ENCODE measurements at places on chromosomes 11 and 22.

GRCh38 chr11:69799582-69799981 is 19.6 kb downstream of the FGF3 start:
- no peak for DNase-seq

DNA sequence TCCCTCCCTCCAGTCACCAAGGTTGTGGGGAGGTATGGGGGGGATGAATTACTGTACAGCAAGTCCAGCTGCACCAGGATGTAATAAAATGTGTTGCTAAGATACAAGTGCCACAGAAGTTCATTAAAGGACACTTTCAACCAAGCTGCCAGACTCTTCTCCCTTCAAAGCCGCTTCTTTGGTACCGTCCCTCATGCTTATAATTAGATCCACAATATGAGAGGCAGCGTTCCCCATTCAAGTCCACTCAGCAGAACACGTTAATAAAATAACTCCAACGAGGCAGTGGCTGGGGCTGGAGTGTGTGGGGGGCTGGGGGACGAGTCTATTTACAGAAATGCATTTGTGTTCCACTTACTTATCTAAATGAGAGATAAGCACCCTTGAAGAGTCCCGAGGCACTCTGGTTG is 14.7 kb downstream of the PHF21B start:
- no peak for DNase-seq

GRCh38 chr11:94866231-94866822 is 98.2 kb downstream of the AMOTL1 start:
- no peak for DNase-seq

DNA sequence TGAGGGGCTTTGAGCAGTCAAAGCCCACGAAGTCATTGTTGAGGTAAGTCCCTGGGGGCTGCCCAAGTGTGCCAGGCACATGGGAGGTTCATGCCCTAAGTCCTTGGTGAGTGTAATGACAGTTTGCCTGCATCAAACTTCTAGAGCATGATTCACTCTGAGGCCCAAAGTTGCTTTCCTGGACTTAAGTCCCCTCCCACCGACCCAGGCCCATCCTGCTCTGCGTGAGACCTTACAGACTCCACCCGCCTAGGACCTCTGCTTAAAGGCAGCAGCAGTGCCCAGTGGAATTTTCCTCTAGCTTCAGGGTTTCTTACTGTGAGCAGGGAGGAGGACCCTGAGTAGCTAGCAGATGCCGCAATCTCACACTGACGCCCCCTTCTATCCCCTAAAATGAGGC is 5.7 kb upstream of the PVALB start:
- DNase-seq, result no peak

DNA sequence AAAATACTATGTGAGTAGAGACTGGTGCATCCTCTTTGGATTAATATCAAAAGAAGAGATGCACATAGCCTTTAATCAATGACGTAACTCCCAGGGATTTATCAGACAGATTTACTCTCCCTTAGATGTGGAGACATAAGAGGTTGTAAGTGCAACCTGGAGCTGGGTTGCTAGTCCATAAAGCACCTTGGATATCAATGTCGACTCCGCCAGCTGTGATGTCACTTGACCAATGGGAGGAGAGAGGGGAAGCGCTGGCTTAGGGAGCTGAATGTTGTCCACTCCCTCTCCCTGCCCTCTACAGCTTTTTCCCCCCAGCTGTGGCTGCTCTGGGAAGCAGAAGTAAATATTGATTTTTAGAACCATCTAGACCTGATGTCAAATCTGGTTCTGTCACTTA is 28.9 kb upstream of the TMEM86A start:
- no peak for DNase-seq

DNA sequence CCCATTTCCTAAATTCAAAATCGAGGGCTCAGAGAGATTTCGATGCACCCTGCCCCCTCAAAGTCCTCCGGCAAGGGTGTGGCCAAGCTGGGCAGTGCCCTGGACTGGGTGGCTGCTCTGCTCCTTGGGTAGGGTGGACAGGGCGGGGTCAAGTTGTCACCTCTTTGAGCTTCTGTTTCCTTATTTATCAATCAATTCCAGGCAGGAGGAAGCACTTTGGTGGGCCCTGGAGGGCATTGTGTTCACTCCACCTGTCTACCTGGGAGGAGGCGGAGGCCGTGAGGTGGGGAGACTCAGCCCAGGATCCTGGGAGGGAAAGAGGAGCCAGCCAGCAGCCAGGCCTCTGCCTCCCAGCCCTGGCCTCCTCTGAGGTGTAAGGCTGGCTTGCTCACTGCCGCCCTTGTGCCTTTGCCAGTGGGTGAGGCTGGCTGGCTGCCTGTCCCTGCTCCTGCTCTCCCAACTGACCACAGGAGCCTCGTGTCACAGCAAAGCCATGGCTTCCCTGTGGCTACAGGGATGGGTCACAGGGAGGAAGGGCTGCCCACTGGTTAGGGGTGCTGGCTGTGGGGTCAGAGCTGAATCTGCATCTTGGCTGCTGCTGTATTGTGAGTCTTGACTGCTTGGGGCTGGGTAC is 25.5 kb upstream of the SHISAL1 start:
- no peak for DNase-seq

DNA sequence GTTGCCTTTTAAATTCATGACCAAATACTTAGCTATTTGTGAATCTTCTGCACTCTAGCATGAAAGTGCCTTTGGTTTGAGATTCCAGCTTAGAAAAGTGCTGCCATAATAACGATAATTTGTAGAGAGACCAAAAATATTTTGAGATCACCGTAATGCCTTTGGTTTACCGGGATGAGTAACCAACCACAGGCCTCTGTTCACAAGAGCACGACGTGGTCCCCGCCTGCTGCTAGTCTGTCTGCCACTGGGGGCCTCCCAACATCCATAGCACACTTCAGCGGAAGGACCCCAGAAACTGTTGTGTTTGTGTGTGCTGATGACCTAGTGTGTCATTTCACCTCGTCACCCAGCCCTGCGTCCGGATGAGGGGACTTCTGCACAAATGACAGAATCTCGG is 67.0 kb upstream of the RASSF10 start:
- no peak for DNase-seq

GRCh38 chr11:78429660-78430059 is 12.0 kb upstream of the GAB2 start:
- DNase-seq, result no peak

GRCh38 chr22:45885171-45885840 is 91.7 kb downstream of the WNT7B start:
- DNase-seq, result no peak

GRCh38 chr11:129917231-129917630 is 21.9 kb upstream of the NFRKB start:
- DNase-seq, result no peak

DNA sequence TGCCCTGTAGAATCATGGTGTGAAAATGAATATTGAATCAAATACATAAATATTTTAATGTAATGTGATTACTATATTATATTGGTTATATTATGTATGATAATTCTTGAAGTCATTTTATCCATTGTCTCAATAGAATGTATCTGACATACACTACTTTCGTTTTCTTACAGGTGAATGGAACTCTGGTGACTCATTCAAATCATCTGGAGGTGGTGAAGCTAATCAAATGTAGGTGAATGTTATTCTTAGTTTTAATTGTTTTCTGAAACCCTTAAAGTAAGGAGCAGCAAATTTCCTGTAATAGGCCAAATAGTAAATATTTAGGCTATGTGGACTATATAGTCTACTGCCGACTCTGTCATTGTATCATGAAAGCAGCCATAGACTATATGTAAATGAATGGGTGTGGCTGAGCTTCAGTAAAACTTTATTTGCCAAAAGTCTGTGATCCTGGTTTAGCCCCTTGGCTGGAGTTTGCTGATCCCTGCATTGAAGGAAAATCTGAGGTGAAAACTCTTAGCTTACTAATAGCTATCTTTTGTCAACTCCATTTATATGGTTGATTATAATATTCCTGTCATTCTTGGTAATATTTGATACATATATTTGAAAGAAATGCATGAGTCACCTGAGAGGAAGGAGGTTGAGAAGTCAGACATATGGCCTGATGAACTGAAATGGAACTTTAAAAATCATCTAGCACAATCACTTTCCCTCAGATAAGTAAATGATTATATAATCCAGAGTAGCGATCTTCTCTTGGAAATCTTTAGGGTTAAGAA is 87.2 kb upstream of the GRIK4 start:
- DNase-seq, result no peak

GRCh38 chr11:66883016-66883965 is 26.4 kb downstream of the LRFN4 start:
- DNase-seq, result peak; percentile 24

DNA sequence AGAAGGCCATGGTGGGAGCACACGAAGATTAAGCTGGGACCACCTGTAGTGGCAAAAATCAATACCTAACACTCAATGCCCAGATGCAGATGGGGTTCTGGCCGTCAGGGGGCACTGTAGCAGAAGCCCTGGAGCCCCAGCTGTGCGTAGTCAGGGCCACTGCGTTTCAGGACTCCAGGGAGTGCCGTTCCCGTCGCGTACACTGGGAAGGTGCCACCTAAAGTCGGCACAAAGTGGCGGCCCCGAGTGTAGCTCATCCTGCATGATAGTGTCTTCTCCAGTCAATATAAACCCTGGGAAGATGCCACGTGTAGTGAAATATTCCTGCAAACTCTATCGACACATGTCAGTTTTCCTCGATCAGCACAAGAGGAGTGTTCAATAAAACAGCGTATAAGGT is 123.8 kb upstream of the NTM start:
- DNase-seq, result no peak

DNA sequence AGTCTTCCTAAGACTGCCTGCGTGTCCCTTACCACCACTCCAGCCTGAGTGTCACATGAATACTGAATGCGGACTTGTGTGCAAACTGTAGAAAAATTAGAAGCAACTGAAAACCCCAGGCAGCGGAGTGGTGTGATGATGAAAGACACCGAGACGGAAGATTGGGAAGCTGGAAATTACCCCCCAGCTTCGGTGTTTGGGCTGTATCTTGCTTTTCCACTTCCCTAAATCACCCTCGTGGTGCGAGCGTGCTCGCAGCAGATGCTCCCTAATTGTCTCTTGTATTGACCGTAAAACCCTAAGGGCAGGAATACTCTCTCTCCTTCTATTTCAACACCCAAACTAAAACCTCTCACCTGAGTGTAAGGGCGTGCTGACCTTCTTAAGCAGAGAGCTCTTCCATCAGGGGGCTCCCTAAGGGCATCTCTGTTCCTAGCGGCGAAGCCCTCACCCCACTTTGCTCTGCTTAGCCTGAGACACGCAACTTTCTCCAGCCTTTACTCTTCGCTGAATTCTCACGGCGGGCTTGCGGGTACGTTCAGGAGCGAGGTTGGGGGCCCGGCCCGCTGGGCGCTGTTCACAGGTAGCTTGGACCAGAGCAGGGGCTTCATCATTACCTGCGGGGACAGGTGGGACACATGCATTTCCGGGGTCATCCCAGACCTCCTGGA is 62.4 kb downstream of the CRYBB2 start:
- DNase-seq, result no peak

GRCh38 chr22:50684501-50684900 is 11.9 kb downstream of the SHANK3 start:
- DNase-seq, result no peak

DNA sequence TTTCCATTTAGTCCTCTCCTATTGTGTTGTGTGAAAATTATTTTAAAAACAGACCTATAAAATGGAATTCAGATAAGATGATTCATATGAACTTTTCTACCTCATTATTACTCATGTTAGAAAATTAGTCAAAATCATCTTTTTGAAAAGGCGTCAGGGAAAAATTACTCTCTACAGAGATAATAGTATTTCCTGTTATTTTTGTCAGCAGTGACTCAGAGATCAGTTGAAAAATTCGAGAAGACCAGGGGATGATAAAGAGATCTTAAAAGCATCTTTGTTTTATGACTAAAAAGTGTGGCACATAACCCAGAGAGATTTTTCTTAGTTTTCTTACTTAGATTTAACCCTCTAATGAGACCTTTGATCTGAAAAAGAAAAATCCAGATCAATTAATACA is 157.9 kb upstream of the CARD18 start:
- DNase-seq, result no peak

DNA sequence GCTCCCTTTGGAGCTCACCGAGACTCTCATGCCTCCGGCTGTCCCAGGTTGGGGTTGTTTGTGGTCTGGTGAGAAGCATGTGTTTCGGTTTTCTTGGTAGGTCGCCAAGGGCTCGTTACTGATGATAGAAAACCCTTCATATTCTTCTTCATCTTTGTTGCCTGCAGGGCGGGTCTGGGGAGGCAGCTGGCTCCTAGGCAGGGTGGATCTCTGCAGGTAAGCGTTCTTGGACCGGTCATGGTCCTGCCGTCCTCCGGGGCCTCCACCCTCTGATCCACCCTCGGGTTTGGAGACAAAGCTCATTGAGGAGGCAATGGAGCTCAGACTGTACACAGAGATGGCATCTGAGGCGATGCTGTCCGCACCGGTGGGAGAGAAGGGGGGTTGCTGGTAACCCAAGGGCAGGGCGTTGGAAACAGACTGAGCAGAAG is 64.3 kb upstream of the PITPNB start:
- no peak for DNase-seq

- no peak for DNase-seq
These were observed 245.7 kb downstream of the ST3GAL4 start for GRCh38 chr11:126601136-126601535.

DNA sequence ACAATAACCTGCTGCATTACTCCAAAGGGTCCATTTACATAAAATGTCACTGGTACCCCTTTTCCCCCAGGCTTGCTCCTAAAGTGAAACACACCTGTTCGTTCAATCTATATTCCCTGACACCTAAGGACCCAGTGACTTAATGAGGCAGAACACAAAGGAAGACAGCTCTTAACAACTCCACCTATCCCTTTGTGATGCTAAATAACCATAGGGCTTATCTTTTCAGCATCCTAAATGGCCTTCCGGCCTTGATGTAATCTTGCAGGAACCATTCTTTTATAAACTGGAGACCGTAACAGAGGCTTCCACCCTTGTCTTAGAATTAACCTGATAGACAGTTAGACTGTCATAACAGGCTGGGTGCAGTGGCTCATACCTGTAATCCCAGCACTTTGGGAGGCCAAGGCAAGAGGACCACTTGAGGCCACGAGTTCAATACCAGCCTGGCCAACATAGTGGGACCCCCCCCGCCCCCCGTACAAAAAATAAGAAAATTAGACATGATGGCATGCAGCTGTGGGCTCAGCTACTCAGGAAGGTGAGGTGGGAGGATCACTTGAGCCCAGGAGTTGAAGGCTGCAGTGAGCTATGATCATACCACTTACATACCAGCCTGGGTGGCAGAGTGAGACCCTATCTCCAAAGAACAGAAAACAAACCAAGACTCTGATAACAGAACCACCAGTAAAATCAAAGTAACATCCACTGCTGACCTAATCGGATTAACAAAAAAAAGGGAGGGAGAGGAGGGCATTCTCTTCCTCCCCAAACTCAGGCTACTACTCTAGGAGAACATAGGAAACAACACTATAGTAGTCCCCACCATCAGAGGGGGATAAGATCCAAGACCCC is 5.1 kb downstream of the CHEK2 start:
- DNase-seq, result no peak

DNA sequence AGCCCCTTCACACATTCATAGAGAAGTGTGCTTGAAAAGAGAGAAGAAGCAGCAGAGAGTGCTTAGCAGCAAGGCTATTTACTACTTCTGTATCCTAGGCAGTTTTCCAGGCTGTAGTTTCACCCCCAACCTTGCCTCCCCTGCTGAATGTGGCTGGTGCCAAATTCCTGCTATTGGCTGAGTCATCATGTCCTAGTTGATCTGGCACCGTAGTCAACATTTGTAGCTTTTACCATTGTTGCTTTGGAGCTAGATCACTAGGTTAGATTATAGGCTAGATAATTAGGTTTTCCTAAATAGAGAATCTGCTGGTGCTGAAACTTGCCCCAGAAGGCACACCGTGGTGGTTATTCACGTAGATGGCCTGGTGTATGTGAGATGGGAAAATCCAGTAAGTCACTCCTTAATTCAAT is 32.7 kb downstream of the ARHGAP42 start:
- no peak for DNase-seq

Measured in activated naive CD4-positive, alpha-beta T cell (primary cell).